ENCODE measurements at places on chromosomes 6 and 20. TPM values are rescaled to one million over a fixed set of nuclear protein-coding genes. Genes with fewer than 3 reads are reported as not detected.

HLA-DOB gene
- 17.0 TPM for total RNA-seq

CST5 gene
- not detected for total RNA-seq

CCDC28A gene
- 19.2 TPM for total RNA-seq

PRND gene
- total RNA-seq: not detected

HS3ST5 gene
- not detected for total RNA-seq

CEP43 gene
- total RNA-seq: 25.6 TPM

METTL24 gene
- not detected for total RNA-seq

ZNF512B gene
- total RNA-seq: 12.0 TPM

ZBTB12 gene
- total RNA-seq: 1.6 TPM

TPBG gene
- not detected for total RNA-seq

MAP7 gene
- 0.31 TPM for total RNA-seq

BTNL2 gene
- not detected for total RNA-seq

THEMIS gene
- total RNA-seq: 144 TPM

PNLDC1 gene
- 0.57 TPM for total RNA-seq

BHLHE23 gene
- not detected for total RNA-seq

PXMP4 gene
- 17.7 TPM for total RNA-seq

DNA sequence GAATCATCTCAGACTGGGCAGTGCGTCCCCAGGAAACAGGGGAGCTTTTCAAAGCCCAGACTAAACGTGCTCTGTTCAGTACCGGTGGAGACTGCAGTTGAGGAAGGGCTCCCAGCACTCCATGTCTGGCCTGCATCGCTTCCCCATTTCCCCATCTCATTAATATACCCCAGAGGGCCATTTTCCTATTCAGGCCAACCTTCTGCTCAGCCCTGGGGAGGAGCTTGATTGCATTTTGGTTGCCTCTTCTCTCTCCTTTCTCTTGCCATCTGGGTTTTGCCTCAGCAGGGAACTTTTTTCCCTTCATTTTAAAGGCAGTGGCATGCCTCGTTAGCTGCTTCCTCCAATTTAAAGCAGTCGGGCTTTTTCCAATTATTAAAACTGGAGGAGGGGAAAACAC lies 394.3 kb upstream of the SOX4 start:
- no peak for DNase-seq

- DNase-seq: no peak
Observed at GRCh38 chr20:41382791-41383305, 16.2 kb upstream of the EMILIN3 start.

DNA sequence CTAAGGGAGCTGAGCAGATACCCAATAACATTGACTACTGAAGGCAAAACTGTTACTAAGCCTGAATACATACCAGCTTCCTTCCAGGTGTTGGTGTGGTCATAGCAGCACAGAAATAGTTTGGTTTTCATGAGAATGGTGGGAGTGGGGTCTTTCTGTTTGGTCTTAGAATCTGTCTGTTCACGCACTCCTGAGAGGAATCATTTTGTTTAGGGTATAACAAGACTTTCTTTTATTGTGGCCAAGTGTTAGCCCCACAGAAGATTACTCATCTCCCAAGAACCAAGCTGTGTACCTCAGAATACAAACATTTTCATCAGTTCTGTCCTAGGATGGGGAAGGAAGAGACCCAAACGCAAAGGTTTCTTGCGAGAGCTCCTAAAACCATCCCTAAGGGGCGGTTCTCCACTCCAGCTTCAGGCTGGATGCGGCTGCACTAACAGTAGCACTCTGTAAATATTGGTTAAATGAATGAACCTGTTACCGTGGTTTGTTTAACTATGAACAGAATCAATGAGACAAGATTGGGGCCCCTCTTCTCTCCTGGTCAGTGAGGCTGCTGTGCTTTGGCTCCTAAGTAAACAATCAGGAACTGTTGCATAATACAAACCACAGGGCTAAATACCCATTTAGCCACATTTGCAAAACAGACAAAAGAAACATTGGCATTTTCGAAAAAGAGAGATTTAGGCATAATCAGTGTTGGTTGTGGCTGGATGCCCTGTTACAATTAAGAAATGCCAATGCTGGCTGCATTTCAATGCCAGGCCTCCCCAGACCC lies 44.9 kb downstream of the SNAP25 start:
- no peak for DNase-seq

GRCh38 chr6:68159433-68159832 lies 475.6 kb upstream of the ADGRB3 start:
- no peak for DNase-seq

DNA sequence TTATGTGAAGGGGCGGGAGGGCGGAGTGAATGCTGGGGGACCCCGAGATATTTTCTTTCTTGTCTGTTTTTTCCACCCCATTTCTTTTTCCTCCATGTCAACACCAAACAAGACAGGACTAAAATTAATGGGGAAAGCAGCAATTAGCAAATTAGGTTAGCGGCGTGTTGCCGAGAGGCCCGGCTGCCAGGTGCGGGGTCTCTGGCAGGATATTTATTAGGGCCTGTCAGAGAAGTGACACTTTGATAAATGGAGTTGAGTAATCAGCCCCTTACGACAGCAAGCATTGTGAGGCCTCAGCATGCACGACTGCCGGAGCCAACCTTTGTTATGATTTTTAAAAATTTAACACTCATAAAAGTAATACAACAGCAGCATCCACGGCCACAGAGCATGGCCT lies 193.8 kb downstream of the DHX35 start:
- DNase-seq: no peak

GRCh38 chr6:156413154-156413553 lies 364.0 kb upstream of the ARID1B start:
- DNase-seq: no peak

GRCh38 chr6:54877713-54878317 lies 31.2 kb downstream of the FAM83B start:
- DNase-seq: no peak

DNA sequence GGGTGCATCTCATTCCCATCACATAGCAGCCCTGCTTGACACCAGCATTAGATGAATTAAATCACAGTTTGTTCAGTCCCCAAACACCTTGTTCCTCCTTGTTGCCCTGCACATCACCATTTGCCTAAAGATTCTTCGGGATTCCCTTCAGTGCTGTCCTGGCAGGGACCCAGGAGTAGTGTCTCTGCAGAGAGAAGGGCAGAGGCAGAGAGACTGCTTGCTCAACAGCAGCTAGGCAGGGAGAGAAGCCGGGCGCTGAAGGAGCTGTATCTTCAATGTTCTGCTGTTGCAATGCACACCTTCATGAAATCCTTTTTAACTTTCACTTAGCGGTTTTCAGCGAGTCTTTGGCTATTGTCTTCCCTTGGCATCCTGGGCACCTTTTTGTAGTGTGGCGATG lies 362.9 kb downstream of the FARS2 start:
- DNase-seq: no peak

DNA sequence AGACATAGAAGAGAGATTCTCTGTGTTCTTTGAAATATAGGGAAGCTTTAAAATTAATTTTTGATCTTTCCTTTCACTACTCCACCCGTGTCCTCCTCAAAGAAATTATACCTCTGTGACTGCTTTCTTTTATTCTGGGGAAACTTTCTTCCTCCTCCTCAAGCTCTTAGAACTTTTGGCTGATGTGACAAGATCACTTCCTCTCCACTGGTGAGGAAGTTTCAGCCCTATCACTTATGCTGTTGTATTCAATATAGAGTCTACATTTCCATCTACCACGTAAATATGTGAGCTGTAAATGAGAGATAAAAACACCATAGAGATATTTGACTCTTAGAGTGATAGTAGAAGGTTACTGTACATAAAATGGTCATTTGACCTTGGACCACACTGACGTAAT lies 141.9 kb upstream of the SASH1 start:
- DNase-seq: no peak

DNA sequence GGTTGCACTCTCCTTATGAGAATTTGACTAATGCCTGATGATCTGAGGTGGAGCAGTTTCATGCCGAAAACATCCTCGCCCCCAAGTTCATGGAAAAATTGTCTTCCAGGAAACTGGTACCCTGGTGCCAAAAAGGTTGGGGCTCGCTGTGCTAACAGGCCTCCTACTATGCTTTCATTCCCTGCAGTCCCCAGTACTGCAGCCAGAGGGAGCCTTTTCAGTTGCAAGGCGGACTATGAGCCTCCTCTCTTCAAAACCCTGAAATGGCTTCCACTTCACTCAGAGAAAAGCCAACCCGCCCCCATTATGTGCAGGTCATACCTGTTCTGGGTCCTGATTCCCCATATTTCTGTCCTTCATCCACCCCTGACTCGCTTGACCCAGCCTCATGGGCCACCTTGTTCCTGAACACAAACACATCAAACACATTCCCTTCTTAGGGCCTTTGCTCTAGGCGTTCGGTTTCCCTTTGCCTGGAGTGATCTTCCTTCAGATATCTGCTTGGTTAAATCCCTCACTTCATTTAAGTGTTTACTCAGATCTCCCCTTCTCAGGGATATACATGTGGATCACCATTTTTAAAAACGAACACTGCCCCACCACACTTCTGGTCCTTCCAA lies 173.7 kb downstream of the PHACTR1 start:
- peak; percentile 39 for DNase-seq

GRCh38 chr6:163291622-163292021 lies 122.9 kb upstream of the QKI start:
- no peak for DNase-seq

GRCh38 chr20:41482647-41483552 lies 116.3 kb upstream of the EMILIN3 start:
- DNase-seq: no peak

- DNase-seq: no peak
Observed at GRCh38 chr20:3669710-3670367, 6.6 kb upstream of the GFRA4 start.

GRCh38 chr6:31187780-31188194 lies 17.3 kb upstream of the POU5F1 start:
- no peak for DNase-seq

DNA sequence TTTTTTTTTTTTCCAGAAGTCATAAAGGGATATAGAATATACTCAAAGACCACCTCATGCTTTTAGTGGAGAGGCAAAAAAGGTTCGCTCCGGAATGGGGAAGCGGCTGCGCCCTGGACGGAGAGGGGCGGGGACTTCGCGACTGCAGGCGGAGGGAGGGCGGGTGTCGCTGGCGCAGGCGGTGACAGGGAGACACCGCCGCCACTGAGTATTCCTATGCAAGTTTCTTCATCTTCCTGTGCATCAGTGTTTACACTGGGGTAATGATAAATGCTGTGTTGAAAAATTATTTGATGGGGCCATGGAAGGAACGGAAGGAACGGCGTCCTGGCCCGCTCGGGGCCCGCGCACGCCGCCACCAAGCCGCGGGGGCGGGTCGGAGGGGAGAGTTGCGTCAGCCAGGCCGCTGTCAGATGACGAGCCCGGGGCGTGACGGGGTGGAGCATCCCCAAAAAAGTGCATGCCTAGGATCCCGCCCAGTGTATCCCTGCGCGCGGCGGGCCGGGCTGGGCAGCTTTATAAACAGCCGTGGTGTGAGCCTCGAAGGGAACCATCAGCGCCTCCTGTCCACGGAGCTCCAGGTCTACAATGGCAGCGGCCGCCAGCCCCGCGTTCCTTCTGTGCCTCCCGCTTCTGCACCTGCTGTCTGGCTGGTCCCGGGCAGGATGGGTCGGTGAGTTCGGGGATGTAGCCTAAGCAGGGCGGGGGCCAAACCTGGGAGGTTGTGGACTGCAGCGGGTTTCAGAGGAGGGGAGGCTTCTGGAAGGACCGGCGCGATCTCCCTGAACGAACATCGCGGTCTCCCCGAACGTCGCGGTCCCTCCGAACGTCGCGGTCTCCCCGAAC lies at the start of gene ULBP1:
TSS of gene ULBP1 (plus strand) at position 482 of the 846 bp plus-strand sequence. CDS start at position 589, 107 bp downstream.
- DNase-seq: peak; percentile 87

- no peak for DNase-seq
Observed at GRCh38 chr6:56730663-56731529, 88.2 kb upstream of the DST start.

- DNase-seq: peak; percentile 57
Observed at GRCh38 chr6:56843476-56844349, 111.2 kb upstream of the BEND6 start.

DNA sequence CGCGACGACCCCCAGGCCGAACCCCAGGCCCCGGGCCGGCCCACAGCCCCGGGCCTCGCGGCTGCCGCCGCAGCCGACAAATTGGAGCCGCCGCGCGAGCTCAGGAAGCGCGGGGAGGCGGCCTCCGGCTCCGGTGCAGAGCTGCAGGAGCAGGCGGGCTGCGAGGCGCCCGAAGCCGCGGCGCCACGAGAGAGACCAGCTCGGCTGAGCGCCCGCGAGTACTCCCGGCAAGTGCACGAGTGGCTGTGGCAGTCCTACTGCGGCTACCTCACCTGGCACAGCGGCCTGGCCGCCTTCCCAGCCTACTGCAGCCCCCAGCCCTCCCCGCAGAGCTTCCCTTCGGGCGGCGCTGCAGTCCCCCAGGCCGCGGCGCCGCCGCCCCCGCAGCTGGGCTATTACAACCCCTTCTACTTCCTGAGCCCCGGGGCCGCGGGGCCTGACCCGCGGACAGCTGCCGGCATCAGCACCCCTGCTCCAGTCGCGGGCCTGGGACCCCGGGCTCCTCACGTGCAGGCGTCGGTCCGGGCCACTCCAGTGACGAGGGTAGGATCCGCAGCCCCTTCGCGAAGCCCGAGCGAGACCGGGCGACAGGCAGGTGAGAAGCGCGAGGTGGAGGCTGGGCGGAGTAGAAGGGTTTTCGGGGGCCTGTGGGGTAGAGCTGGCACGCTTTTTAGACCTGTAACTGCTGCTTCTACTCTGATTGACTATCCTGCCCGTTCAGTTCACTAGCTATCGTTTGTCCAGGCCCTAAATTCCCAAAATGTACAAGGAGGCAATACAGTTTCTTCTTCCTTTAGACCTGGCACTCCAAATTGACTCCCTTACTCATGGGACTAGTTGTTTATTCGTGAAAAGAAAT lies 654 bp downstream of the FAM8A1 start:
- DNase-seq: peak; percentile 62

- no peak for DNase-seq
Observed at GRCh38 chr6:135887069-135887468, 35.6 kb downstream of the PDE7B start.

- DNase-seq: peak; percentile 27
Observed at GRCh38 chr20:3751675-3752385, 15.7 kb downstream of the ADISSP start.

DNA sequence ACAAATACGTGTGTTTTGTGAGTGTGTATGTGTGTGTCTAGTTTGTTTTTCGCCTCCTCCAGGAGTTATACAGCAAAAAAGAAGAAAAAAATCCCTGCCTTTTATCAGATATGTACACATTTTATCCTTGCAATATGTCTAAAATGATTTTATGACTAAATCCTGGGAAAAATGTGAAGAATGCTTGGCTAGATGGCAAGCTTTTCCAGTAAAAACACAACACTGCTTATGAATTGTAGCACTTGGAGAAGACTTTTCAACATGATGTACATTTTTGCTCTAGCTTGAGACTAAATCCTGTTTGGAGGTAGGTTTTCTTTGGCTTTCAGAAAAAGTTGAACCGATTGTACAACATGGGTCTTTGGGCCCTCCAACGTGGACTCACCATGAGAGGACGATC lies 160.2 kb downstream of the GMPR start:
- no peak for DNase-seq

- no peak for DNase-seq
Observed at GRCh38 chr20:12947691-12948090, 61.1 kb upstream of the SPTLC3 start.

- peak; percentile 29 for DNase-seq
Observed at GRCh38 chr6:158387036-158387435, 74.8 kb downstream of the TULP4 start.

Data from activated CD8-positive, alpha-beta T cell treated with anti-CD3 and anti-CD28 coated beads, Interleukin-2, amount 10 ng/mL, durations not matched to agents 7 days and 5 days (primary cell).